Stimulated activated CD4-positive, alpha-beta T cell treated with anti-CD3 and anti-CD28 coated beads, Interleukin-15, amount 100 ng/mL, for 1 hour (primary cell): ENCODE measurements at places on chromosomes 2 and 18.

GRCh38 chr18:27860701-27861107, 316.2 kb downstream of the CDH2 start:
- no peak for DNase-seq

DNA sequence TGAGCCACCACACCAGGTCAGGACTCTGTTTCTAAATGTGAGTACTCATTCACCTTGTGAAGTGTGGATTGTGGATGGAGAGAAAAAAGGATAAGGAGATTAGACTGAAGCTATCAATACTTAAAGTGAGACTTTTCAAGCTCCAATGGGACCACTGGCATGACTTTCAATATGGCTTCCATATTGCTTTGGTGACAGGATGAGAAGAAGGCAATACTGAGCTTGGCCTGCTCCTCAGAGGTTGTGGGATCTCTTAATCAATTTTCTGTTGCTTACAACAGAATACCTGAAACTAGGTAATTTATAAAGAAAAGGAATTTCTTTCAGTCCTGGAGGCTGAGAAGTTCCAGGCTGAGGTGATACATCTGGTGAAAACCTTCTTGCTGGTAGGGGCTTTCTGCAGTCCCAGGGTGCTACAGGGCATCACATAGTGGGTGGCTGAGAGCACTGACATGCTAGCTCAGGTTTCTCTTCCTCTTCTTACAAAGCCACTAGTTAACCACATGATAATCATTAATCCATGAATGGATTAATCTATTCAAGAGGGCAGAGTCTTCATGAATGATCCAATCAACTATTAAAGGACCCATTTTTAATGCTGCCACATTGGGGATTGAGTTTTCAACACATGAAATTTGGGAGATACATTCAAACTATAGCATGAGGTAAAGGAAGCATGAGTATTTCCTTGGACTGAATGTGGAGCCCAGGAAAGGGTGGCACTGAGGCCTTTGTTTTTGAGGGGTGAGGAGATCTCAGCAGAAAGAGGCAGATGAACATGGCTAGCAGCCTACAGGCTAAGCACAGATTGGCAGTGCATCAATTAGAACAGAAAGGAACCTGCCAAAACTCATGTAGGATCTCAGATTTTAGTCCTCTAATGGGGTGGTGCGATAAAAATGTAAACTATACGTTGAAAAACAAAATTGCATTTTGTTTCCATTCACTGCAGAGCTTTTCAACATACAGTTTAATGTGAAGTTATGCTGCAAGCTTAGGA, 274.5 kb downstream of the PIK3C3 start:
- DNase-seq: no peak

DNA sequence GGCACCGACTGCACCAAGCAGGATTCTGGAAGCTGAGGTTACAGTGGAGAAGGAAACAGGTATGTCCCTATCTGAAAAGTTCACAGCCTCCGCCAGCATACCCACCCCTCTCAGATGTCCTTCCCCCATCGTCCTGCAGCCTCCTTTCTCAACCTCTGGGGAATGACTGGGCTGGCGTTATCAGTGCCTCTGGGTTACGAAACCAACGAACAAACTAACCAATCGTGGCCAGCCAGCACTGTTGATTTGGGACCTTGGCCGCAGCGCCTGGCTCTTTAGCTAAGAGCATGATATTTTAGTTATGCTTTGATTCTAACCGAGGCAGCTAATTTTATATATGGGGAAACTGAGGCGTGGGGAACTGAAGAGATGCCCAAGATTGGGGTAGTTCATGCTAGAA, 233.0 kb downstream of the TFCP2L1 start:
- no peak for DNase-seq

- no peak for DNase-seq
Measured at GRCh38 chr2:206670531-206671319, 28.4 kb downstream of the FAM237A start.

GRCh38 chr2:173165443-173166238, 90.0 kb downstream of the MAP3K20 start:
- no peak for DNase-seq

DNA sequence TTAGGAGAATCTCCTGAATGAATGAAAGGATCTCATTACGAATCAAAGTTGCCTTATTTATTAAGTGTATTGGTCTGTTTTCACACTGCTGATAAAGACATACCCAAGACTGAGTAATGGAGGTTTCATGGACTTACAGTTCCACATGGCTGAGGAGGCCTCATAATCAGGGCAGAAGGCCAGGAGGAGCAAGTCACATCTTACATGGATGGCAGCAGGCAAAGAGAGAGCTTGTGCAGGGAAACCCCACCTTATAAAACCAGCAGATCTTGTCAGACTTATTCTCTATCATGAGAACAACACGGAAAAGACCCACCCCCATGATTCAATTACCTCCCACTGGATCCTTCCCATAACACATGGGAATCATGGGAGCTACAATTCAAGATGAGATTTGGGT, 785.2 kb upstream of the POU3F3 start:
- DNase-seq: no peak

DNA sequence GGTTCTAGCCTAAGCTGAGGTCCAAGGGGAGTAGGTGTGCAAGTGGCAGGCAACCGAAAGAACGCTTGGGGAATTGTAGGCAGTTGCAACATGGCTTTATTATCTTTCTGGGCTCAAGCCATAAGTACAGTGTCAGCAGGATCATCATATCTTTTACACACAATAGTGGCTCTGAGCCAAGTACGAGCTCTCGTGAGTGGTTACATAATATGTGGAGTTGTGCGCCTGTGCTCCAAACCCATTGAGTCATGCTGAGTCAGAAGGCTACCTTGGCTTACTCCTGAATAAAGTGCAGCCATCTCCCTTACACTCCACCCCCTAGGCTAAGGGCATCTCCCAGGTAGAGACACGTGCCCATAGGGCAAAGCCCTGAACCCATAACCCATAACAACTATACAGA, 233.9 kb downstream of the SATB2 start:
- no peak for DNase-seq

DNA sequence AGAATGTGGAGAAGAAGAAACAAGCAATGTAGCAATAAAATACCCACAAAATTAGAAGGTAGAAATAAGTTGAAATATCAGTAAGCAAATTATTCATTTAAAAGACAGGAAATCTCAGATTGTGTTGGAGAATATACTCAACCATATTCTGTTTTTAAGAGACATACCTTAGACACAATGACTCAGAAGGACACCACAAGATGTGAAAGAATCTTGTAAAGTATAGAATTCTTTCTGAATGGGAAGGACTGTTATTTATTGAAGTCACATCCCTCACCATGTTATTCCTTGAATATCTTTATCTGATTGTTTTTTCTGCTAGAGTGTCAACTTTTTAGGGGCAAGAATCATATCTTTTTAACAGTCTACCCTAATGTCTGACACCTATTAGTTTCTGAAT, 50.4 kb downstream of the CTAGE1 start:
- no peak for DNase-seq
